ENCODE measurements at places on chromosomes 6 and 20.

DNA sequence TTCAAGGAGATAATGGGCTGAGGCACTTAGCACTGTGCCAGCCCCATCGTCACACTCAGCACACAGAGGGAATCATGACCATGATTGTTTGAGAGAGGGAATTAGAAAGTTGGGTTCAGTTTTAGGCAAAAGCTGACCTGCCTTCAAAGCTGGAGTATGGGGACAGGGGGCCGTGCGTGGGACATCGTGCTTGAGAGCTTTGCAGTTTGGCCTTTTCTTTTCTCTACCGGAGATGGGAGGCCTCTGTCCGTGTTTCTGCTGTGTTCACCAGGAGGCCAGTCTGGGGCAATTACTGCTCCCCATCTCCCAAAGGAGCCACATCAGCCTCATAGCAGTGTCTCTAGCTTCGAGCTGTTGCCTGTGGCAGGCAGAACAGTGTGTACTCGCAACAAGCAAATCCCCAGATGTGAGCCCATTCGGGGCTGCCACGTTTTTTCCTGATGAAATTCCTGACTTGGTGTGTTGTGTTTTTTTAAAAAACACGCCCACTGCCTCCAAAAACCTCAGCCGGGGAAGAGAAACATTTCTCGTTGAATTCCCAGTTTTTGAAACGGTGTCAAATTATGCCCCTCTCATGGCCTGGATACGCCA lies 20.2 kb downstream of the EYA2 start:
- DNase-seq = no peak

GRCh38 chr6:30914854-30915590 lies 984 bp downstream of the VARS2 start:
- DNase-seq = no peak

GRCh38 chr6:118581489-118581959 lies 33.4 kb downstream of the PLN start:
- no peak for DNase-seq

DNA sequence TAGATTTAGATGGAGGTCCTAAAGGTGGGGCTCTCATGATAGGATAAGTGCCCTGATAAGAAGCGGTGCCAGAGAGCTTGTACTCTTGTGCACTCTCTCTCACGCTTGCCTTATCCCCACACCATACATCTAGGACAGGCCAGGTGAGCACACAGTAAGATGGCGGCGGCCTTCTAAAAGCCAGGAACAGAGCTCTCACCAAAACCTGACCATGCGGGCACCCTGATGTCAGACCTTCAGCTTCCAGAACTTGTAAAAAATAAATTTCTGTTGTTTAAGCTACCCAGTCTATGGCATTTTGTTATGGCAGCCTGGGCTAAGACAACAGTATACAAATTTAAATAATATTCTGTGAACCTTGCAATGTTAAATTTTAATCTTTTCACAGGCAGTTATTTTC lies 40.8 kb upstream of the CALHM6 start:
- DNase-seq = no peak

GRCh38 chr6:16592223-16592911 lies 168.9 kb downstream of the ATXN1 start:
- no peak for DNase-seq

DNA sequence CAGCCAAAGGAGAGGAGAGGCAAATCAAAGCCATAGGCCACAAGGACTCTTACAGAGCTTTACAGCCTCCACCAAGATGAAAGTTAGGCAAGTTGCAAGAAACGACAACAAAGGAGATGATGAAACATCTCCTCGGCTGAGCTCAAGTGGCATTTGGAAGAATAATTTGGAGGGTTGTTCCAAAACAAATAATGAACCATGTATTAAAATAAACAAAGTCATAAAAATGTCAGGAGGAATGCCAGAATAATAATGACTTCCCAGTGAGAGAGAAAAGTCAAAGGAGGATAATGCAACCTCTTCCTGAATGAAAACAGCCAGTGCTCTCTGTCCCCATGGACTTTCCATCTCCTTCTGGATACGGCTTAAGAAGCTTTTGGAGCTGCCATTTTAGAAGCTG lies 371.4 kb upstream of the ID4 start:
- peak; percentile 73 for DNase-seq

DNA sequence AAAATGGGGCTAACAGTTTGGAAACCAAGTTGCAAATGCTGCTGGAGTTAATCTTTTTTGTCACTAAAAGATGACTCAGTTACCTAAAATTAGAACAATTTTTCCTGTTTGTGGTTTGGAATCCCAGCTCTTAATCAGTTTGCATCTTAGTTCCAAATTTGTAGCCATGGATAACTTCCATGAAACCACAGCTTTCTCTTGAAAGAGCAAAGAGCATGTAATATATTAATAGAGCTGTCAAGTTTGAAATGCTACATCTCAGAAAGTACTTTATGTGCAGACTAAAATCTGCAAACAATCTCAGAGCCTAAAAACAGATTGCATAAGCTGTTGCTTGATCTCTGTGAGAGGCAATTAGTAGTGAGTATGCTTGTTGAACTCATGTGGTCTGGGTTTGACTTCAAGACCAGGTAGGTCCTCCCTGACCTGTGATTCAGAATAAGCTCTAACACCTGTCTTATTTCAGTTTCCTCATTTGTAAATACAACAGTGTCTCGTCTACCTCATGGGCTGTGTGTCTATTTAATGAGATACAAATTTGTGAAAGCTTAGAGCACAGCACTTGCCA lies 23.5 kb downstream of the DHX35 start:
- peak; percentile 71 for DNase-seq

DNA sequence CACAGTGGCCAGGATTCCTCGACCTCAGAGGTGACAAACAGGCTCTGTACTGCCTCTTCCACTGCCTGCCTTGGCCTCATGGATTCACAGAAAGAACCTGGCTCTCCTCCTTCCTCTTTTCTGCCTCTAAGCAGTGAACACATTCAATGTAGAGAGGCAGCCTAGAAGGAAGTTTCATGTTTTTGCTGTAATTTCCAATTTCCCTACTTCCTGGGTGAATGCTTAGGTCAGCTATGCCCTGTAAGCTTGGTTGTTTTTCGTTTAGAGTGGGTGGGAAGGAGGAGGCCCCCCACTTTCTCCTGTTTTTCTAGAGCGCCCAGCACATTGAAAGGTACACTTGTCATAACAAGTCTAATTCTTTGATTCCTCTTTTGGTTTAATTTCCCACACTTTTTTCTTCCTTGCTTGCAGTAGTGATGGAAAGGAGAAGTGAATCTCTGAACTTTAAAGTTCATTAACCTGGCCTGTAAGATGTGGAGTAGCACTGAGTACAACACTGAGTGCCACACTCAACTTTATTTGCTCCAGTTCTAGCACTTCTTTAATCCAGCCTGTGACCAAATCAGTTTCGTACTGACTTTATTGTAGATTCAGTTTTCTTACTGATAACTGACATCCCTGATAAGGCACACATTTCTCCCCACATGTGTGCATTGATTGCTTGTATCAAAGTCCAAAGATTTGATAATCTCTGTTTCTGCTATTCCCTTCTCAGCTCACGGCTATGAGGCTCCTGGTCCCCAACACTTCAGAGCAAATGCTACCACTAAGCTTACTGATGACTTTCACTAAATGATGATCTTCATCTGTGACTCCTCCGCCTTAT lies 100.0 kb upstream of the MAN1A1 start:
- no peak for DNase-seq

- DNase-seq = no peak
These were observed 60.4 kb upstream of the QKI start for GRCh38 chr6:163354085-163354484.

DNA sequence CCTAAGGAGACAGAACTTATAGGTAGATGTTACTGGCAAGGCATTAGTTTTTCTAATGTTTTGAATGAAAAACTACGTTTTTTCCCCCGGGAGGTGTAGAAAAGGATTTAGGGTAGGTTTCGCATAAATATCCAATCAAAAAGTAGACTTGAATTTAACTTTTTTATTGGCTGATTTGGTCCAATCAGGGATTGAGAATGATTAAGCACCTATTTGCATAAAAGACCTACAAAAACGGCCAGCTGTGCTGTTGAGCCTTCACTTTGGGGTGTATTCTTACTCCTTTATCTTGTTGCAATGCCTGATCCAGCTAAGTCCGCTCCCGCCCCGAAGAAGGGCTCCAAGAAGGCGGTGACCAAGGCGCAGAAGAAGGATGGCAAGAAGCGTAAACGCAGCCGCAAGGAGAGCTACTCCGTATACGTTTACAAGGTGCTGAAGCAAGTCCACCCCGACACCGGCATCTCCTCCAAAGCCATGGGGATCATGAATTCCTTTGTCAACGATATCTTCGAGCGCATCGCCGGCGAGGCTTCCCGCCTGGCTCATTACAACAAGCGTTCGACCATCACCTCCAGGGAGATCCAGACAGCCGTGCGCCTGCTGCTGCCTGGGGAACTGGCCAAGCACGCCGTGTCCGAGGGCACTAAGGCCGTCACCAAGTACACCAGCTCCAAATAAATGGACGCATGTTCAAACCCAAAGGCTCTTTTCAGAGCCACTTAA lies 113.5 kb upstream of the BTN3A2 start:
- peak; percentile 67 for DNase-seq

DNA sequence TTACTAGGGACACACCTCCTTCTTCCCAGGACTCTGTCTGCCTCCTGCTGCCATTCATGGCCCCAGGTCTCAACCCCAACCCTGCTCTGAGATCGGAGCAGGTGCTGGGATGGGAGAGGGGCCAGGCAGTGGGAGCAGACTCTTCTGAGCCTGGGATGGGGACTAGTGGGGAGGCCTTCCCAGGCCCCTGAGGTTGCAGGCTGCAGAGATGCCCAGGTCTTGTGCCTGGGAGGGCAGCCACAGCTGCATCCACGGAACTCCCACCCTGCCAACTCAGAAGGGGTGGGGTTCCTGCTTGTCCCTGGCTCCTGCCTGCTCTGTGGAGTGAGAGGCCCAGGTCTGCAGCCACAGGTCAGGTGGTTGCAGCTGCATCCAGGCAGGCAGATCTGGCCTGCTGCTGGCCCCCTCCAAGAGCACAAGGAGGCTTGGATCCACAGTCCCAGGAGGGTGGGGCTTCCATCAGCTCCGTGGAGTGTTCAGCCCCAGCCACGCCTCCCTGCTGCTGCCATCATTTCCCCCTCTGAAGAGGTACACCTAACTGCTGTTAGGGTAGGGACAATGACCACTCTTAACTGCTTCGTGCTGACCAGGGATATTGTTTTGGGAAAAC lies 2.9 kb upstream of the SLC22A1 start:
- DNase-seq = no peak

GRCh38 chr20:63691711-63692435 lies 4.6 kb upstream of the TNFRSF6B start:
- no peak for DNase-seq

- peak; percentile 85 for DNase-seq
These were observed 60.5 kb upstream of the SLC22A23 start for GRCh38 chr6:3517350-3517749.

DNA sequence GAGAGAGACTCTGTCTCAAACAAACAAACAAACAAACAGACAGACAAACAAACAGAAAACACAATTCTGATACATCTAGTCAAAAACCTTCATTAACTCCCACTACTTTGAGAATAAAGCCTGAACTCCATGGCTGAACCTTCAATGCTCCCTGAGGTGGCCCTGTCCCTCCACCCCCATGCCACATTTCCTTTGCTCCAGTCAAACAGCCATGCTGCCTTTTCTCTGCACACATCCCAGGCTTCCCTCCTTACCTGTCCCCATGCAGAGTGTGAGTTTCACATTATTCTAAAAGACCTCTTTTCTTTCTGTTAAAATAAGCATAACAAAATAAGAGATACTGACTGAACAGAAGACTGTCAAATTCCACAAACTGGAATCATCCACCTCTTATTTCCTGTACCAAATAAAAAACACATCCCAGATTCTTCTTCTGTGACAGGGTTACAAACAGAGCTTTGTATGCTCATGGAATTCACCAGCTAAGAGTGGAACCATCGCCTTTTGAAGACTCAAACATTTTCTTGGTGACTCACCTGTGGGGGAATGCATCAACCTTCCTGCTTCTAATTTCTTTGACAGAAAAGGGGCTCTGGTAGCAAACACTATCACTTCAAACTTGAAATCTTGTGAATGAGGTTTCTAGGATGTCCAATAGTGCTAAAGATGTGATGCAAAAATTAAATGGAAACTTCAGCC lies 71.0 kb upstream of the SLC22A16 start:
- no peak for DNase-seq

GRCh38 chr6:45605971-45606370 lies 228.2 kb upstream of the SUPT3H start:
- DNase-seq = no peak

DNA sequence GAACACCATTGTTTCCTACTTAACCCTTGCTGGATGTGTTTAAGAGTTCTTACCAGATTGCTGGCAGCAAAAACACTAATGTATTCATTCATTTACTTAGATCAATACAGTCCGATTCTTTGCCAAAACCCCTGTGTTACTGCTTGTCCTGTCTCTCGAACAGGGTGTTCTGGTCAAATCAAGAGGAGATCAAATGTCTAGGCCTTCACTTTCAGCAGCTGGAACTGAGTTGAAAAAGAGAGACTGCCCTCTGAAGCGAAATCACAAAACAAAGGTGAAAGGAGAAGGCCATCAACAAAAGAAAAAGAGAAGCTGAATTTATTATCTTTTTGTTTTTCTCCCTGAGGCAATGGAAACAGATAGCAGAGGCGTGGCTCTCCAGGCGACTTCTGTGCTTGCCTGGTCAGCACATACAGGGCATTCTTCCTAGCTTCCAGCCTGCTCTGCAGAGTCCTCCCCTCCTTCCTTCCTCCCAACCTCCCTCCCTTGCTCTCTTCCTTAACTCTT lies 44.1 kb upstream of the GCM1 start:
- DNase-seq = no peak

- no peak for DNase-seq
These were observed 21.8 kb upstream of the NAA20 start for GRCh38 chr20:19995220-19995863.

DNA sequence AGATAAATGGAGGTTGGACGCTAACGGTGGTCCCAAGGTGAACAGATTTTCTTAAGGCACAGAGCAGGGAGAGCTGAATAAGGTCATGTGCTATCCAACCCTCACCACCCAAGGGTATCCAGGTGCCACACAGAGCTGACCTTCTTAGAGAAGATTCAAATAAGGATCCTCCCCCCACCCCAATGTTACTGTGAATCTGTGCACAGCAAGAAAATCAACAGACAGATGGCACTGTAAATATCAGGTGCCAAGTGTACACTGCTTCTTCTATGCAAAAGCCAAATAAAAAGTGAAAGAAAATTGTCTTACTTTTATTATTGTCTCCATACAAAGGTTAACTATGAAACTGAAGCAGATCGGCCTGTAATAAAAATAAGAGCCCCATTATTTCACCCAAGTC lies 96.9 kb downstream of the PAK5 start:
- DNase-seq = no peak

- DNase-seq = no peak
These were observed 50.0 kb downstream of the SLC23A2 start for GRCh38 chr20:4951299-4951698.

GRCh38 chr20:3011752-3012151 lies 31.7 kb upstream of the GNRH2 start:
- no peak for DNase-seq

GRCh38 chr6:14035071-14035847 lies 82.3 kb upstream of the CD83 start:
- DNase-seq = peak; percentile 11

- no peak for DNase-seq
These were observed 26.9 kb downstream of the CFAP61 start for GRCh38 chr20:20079102-20079784.

- no peak for DNase-seq
These were observed 52.7 kb downstream of the TXLNB start for GRCh38 chr6:139239064-139239463.

GRCh38 chr6:53944543-53944942 lies 149.7 kb downstream of the LRRC1 start:
- DNase-seq = no peak

Measured in AG09319 (cell line).